Stimulated activated CD4-positive, alpha-beta T cell treated with anti-CD3 and anti-CD28 coated beads, Interleukin-1b, Interleukin-23, amount 100 ng/mL, for 24 hours (primary cell): ENCODE measurements at places on chromosomes 6 and 20.
A peak's percentile ranks its signal among the peaks of the same experiment; 100 is the strongest.

DNA sequence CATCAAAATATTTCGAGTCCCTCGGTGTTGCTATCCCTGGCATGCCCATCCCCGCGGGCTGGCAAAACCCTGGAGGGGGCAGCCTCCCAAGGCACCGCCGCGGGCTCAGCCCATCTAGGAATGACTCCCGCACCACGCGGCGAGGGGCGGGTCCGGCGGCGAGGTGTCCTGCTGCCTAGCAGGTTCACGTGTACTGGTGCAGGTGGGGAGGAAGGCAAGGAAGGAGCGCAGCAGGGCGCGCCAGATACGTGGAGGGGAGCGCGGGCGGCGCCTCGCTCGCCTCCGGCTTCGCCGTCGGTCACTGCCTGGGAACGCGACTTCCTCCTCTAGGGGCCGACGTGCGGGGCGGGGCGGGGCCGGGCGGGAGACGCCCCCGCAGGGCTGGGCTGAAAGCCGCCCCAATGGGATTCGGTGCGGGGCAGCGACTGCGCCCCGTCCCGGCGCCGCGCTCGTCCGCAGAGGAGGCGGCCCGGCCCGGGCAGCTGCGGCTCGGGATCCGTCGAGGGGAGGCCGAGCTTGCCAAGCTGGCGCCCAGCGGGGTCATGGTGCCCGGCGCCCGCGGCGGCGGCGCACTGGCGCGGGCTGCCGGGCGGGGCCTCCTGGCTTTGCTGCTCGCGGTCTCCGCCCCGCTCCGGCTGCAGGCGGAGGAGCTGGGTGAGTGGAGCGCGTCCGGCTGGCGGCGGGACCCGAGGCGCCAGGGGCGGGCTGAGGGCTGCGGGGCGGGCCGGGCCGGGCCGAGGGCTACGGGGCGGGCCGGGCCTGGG, at the start of gene DCBLD1:
TSS of gene DCBLD1 (plus strand) at position 435 of the 764 bp plus-strand sequence. CDS start at position 543, 108 bp downstream.
- DNase-seq: peak; percentile 25

DNA sequence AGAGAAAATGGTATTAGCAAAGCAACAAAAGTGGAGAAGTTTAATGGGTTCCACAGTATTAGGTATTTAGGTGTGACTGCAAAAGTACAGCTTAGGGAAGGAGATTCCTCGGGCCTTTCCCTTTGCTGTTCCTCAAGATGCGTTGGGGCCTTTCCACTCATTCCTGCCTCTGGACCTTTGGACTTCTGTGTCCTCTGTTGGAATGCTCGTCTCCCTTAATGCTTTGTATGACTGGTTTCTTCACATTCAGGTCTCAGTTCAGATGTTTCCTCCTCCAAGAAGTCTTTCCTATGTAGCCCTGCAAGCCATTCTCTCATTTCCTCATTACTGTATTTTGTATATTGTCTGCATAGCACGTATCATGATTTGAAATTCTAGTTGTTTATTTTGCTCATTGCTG, 39.6 kb downstream of the CTNNBL1 start:
- no peak for DNase-seq

GRCh38 chr20:17320456-17320855, 93.6 kb downstream of the PCSK2 start:
- DNase-seq: no peak

GRCh38 chr6:69980624-69981023, 114.3 kb downstream of the COL19A1 start:
- no peak for DNase-seq

GRCh38 chr6:164520916-164521315, 788.5 kb downstream of the C6orf118 start:
- no peak for DNase-seq

DNA sequence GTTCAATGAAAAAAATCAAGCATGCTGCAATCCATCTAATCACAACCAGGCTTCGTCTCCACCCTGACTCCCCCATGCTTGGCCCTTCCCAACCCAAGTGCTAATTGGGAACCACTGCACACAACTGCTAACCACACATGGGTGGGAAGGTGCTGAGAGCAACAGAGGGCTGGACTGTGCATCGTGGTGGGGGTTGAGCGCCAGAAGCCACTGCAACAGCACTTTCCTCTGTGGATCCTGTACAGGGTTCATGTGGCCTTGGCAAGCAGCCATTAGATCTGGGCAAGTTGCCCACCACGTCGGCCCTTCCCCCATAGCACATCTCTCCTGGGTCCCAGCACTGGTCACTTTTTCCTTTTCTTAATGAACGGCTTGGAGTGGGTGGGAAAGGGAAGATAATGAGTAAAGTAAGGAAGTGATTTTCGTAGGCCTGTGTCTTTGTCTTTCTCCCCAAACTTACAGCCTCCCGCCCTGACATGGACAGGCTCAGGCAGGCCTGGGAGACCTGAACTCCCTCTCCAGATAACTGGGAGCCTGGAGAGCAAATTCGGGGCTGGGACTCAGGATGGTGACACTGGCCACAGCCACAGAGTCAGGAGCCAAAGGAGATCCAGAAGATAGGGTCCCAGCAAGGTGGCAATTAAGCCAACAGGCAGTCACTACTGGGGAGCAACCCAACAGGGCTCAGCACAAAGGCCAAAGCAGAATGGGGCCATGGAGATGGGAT, 34.4 kb upstream of the MRPS10 start:
- no peak for DNase-seq

- no peak for DNase-seq
These were observed 38.5 kb downstream of the KCNQ2 start for GRCh38 chr20:63433756-63434531.

DNA sequence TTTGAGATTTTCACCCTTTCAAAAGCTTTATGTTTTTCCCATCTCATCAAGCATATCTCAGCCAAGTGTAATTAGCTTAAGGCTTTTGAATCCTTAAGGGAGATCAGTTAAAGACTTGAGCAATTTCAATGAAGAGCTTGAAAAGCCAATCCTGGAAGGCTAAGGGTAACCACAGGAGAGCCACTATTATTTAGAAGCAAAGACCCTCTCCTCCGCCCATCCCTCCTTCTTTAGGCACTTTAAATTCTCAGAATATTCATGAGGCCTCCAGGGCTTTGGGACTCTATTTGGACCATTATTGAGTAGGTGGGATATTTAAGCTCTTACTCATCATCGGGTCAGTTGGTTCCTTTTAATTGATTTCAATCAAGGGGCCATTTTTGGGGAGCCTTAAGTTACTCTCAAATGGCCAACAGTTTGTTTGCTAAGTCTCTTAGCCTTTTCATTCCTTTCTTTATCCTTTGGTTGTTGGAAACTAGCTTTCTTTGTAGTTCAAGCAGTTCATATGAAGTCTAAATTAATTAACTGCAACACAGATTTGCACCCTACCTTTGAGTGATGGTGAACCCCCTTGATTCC, 567.2 kb downstream of the KIF16B start:
- DNase-seq: no peak

DNA sequence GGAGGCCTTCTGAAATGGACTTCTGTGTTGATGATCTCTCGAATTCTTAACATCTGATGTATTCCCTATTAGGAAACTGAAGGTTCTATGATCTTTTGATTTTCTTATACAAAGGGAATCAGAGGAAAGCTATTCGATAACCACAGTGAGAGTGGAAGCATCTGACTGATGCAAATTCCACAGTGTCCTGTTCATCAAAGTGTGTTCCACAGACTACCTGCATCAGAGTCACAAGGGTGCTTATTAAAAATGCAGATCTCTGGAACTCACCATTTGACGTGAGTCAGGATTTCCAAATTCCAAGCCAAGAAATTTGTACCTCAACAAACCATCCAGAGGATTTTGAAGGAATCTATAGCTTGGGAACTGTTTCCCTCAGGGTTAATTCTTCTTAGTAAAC, 4.4 kb upstream of the MEP1A start:
- no peak for DNase-seq
